Left lobe of liver (tissue), 2 donors: ENCODE measurements at places on chromosomes 2 and 18. TPM values are rescaled to one million over a fixed set of nuclear protein-coding genes. Genes with fewer than 3 reads are reported as not detected.

DNA sequence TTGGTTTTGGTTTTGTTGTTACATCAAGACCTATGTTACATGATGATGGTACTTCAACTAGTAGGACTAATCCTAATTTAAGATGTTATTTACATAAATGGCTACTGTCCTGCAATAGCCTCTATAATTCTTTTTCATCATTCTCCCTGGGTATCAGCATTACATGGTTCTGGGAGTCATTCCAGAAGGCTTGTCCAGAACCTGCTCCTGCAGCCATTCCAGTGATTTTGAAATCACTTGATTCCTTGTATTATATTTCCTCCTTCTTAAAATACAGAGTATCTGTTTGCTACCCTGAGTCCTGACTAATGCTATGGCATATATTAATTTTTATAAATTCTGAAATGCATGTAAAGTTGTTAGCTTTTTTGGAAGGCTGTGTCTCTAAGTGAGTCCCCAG is 400.5 kb upstream of the MEIS1 start:
- DNase-seq: no peak

DNA sequence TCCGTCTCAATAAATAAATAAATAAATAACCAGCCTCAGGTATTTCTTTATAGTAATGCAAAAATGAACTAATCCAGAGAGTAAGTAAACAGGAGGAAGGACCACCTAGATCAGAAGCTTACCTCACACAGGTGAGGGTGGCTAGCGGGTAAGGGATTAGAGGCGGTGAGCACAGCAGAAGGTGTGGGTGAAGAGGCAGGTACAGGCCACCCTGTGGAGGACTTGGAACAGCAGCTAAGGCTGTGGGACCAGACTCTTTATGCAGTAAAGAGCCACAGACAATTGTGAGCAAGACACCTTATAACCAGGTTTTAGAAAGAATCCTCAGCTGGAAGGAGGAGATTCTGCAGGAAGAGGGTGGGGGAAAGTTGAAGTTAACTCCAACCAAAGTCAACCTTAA is 34.2 kb upstream of the TTR start:
- no peak for DNase-seq

GRCh38 chr2:137435162-137435561 is 529.1 kb upstream of the HNMT start:
- no peak for DNase-seq

- peak; percentile 66 for DNase-seq
Measured at GRCh38 chr2:109558076-109558882, 55.5 kb downstream of the SEPTIN10 start.

DNA sequence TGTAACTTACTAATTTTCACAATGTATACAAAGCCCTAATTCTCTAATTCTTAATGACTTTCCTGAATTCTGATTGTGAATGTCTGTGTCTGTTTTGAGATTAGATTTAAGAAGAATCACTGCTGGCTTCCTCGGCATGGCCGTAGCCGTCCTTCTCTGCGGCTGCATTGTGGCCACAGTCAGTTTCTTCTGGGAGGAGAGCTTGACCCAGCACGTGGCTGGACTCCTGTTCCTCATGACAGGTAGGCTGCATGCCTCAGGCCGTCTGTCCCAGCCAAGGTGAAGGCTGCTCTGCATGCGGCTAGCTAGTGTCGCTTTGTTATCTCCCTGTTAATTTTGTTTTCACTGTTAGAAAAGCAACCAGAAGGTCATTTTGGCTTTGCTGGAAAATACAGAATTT is 41.2 kb downstream of the TMEM178A start:
- DNase-seq: no peak

Gene TWIST2
- total RNA-seq: not detected

- no peak for DNase-seq
Measured at GRCh38 chr2:16617282-16618266, 48.1 kb downstream of the CYRIA start.
